ENCODE measurements at places on chromosomes 5 and 9.

GRCh38 chr9:36941441-36941840 lies 92.6 kb downstream of the PAX5 start:
- DNase-seq, result no peak

- DNase-seq, result no peak
Observed at GRCh38 chr9:95620314-95620713, 103.5 kb upstream of the PTCH1 start.

DNA sequence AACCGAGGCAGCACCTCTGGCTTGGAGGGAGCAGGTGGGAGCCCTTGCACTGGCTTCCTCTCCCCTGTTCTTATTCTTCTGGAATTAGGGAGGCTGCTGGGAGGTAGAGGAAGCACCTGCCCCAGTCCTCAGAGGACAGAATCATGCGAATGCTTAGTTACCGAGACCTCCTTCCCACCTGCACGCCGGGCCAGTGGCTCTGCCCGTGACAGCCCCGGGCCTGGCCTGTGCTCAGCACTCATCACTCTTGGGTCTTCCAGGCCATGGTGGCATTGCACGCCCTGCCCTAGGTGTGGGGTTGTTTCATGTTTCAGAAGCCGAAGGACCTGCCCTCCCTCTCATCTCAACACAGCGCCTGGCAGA lies 45.3 kb upstream of the NKD2 start:
- no peak for DNase-seq

- DNase-seq, result peak; percentile 22
Observed at GRCh38 chr9:95726756-95727155, 148.7 kb upstream of the ERCC6L2 start.

DNA sequence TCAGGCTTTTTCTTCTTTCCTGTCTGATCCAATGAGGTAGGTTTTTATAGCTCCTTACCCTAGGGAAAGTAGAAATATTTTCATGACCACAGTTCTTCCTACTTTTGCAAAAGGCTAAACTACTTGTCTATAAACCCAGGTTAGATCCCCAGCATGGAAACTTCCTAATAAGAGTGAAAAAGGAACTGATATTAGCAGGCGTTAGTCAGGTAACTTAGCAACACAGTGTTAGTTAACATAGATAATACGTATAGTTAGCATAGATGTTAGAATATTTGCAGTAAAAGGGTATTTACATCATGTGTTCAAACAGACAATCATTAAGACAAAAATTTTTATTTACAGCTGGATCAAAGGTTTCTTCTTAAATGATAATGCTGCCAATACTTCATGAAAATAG lies 162.9 kb upstream of the DAB2 start:
- DNase-seq, result no peak

DNA sequence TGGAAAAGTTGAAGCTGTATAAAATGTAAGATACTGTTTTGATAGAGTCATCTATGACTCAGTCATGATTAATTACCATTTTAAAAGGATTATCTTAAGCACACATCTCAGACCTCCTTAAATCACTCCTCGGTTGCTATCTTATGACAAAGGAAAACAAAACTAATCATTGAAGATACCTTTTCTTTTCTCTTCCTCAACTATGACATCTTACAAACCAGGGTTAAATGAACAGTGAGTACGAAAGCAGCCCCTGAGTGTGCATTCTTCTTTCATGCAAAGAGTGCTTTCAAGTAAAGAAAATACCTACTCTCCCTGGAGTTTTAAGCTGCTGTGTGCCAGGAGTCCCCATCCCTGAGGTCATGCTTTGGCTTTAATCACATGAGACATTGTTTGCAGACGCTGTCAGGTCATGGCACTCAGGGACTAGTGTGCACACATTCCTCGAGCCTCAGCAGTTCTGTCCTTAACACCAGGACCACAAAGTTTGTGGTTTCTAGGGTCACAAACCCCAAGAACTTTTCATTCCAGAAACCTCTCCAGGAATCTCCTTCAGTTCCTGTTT lies 86.7 kb upstream of the ICE1 start:
- no peak for DNase-seq
